ENCODE measurements at places on chromosomes 16 and 17.

DNA sequence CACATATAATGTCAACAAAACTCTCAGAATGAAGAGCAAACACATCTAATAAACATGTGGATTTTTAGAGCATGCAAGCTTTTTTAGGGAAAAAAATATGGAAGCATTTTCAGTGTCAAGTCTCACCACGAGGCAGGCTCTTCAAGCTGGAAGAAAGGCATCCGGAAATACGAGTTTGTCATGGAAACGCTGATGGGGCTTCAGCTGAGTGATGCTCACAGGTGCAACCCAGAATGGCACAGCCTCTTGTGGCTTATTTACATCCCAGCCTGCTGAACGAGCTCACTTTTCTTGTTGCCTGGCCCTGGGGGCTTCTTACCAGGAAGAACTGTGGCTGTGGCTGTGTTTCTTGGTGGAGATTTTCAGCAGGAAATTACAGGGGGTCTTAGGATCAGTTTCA, 24.1 kb upstream of the DYNLL2 start:
- DNase-seq: no peak

- DNase-seq: no peak
These were observed 250.2 kb upstream of the CIBAR2 start for GRCh38 chr16:85362443-85362842.

DNA sequence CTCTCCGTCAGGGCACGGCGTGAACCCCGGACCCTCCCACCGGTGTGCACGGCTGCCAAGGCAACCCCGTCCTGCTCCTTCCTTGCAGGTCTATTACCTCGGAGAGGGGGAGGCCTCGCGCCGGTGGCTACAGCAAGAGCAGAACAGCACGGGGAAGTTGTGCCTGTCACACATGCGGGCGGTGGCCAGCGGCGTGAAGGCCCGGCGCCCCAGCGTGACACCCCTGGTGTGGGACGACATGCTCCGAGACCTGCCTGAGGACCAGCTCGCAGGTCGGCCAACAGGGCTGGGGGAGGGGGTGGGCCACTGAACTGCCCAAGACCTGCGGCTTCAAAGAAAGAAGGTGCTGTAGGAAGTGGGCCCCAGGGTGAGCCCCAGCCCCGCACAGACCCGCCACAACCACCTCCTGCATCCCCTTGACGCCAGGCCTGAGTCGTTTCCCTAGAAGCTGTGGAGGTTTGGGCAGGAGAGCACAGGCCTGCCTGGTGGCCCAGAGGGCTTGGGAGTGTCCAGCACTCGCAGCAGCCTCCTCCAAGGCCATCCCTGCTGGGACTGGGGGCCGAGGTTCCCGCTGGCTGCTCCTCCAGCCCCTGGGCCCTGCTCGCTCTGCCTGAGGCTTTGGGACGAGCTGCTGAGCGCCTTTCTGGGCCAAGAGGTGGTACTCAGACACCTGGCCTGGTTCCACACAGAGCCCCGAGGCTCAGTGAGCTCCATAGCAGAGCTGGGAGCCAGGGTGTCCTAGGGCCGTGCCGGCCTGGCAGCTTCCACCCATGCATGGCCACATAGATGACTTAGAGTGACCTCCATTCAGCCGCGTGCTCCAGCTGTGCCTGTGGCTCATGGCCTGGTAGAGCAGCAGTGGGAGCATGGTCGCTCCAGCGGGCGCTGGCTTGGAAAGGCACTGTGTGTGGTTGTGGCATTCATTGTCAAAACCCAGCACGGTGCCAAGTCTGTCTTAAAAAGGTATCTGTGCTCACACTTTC, 14.7 kb downstream of the CYBC1 start:
- no peak for DNase-seq

DNA sequence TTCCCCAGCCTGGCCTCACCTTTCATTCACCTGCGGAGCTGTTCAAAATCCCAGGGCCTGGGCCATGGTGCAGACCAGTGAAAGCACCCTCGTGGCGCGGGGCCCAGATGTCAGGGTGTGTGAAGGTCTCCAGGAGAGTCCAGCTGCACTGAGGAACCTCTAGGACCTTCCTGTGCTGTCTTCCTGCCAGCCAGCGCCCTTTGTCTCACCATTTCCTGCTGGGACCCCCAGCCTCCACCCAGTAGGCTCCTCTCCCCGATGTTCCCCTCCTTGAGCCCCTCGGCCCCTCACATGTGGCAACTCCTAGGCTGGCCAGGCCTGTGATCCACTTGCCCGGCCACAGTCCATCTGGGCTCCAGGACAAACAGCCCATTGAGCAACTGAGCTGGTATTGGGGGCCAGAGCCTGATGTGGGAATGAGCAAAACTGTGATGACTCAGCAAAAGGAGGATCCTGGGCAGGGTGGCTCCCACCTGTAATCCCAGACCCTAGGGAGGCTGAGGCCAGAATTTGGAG, 677 bp downstream of the SULT1A2 start:
- DNase-seq: no peak

DNA sequence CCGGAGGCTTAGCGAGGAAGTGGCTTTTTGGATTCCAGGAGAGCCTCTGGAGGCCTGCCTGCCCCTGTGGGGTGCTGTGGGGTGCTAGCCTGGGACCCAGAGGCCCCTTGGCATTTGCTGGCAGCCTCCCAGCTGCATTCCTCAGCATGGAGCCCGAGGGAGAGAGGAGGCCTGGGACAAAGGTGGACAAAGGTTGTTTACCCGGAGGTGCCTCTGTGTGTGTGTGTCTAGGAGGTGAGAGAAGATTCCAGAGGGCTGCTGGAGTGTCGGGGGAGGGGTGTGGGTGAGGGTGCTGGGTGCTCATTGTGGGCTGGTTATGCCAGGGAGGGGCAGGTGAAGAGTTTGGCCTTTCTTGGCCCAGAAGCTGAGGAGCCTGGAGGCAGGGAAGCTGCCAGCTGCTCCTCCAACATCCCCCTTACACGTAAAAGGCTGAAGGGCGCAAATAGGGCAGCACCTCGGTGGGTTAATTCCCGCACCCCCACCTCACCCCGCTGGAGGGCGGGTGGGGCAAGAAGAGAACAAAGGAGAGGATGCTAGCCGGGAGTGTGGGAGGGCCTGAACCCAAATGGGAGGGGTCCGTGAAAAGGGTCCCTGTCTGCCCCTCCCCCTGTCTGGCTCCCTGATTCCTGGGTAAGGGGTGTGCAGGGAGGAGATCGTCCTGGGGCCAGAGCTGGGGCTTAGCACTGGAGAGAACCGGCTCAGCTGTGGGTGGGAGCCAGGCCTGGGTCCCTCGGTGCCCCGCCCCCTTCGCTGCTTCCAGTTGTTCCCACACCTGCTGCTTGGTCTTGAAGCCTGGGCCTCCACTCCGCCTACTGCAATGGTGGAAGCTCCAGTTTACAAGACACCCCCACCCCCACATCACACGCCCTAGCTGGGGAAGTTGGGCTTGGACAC, 9.9 kb downstream of the HEXIM2 start:
- DNase-seq: no peak

DNA sequence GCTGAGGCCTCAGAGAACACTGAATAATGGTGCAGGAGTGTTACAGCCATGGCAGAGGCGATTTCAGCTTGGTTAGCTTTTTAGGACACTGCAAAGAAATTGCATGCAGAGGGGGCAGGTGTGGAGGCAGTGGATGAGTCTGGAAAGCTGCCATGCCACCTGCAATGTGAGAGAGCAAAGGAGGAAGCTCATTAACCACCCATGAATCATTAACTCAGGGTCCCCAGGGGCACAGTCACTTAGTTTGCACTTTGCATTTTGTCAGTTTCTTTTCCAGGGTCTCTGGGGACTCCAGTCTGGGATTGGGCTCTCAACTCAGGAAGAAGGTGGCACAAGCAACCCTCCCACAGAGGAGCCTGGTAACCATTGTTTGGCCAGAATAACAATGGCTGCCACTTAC, 132.9 kb downstream of the USP31 start:
- DNase-seq: no peak

DNA sequence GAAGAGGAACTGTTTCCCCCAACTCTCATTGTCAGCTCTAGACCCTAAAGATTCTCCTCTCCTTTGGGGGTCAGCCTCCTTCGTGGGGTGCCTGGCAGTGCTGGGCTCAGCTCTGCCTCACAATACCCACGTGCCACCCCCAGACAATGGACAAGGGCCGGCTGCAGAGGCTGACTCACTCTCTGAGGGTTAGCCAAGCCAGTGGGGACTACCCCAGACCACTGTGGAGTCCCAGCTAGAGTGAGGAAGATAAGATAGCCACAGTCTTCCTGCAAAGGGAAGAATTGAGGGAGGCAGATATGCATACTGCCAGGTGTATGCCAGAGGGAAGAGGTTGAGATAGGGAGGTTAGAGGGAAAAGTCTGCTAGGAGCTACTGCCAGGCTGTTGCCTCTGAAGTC, 13.5 kb upstream of the MTMR4 start:
- DNase-seq: no peak

- DNase-seq: no peak
These were observed 35.2 kb upstream of the MYH10 start for GRCh38 chr17:8665684-8666083.

DNA sequence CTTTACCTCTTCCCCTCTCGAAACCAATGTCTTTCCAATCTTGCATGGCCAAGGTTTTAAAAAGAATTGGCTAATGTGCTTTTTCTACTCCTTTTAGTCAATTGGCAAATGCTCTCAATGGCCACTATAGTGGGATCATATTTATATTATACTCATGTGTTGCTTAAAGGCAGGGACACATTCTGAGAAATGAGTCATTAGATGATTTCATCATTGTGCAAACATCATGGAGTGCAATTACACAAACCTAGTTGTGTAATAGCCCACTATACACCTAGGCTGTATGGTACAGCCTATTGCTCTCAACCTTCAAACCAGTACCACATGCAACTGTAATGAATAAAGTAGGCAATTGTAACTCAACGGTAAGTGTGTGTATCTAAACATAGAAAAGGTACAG, 180.9 kb downstream of the HS3ST3A1 start:
- no peak for DNase-seq

GRCh38 chr17:15432807-15433611, 34.4 kb downstream of the CDRT4 start:
- DNase-seq: no peak

GRCh38 chr17:54933921-54934320, 33.3 kb downstream of the TOM1L1 start:
- DNase-seq: no peak

- no peak for DNase-seq
These were observed 15.8 kb downstream of the SHISA9 start for GRCh38 chr16:12917246-12917645.

DNA sequence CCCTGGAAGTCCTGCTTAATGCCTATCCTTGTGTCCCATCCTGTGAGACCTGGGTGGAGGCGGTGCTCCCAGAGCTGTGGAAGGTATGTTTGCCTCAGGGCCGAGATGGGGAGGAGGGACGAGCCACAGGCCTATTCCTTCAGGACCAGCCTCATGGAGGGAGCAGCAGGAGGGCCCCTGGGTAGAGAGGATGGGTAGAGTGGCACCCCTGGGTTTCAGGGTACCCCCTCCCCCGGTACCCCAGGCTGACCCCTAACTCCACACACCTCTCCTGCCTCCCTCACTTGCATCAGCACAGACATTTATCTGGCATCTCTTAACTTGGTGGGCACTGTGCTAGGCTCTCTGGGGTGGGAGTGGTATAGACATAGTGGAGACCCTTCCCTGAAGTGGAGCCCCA, 7.1 kb downstream of the ASB16 start:
- no peak for DNase-seq

- no peak for DNase-seq
These were observed 15.3 kb upstream of the HEXD start for GRCh38 chr17:82402865-82403264.

DNA sequence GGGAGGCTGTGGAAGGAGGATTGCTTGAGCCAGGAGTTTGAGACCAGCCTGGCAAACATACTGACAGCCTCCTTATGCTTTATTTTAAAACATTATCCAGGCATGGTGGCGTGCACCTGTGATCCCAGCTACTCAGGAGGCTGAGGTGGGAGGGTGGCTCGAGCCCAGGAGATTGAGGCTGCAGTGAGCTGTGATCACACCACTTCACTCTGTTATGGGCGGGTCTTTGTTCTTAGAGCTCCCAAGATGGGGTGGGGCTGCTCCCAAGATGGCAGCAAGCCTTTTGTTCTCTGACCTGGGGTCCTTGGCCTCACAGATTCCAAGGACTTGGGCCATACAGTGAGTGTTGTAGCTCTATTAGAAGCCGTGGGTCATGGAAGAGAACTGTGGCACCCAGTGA, 26.1 kb upstream of the ST6GALNAC2 start:
- no peak for DNase-seq
